ENCODE measurements at places on chromosomes 3 and 15.

DNA sequence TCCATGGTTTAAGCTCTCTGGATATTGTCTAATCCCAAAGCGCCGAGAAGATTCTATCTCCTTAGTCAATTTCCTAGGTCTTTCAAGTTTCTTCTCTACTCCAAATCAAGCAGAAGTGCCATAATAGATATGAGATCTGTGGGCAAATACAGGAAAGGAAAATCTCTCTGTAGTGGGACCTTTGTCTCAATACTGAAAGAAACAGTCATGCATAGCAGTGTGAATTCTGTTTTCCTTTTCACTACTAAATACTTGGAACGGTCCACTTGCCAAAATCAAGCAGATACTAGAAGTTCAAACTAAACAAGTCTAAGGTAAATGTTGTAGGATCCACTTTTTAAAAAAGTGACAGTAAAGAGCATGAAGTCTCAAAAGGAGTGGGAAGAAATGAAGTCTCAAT lies 236.6 kb downstream of the ZMAT3 start:
- DNase-seq = no peak

- no peak for DNase-seq
Observed at GRCh38 chr15:83114856-83115255, 7.4 kb downstream of the TM6SF1 start.

GRCh38 chr3:63492464-63492863 lies 160.0 kb upstream of the SNTN start:
- DNase-seq = no peak

DNA sequence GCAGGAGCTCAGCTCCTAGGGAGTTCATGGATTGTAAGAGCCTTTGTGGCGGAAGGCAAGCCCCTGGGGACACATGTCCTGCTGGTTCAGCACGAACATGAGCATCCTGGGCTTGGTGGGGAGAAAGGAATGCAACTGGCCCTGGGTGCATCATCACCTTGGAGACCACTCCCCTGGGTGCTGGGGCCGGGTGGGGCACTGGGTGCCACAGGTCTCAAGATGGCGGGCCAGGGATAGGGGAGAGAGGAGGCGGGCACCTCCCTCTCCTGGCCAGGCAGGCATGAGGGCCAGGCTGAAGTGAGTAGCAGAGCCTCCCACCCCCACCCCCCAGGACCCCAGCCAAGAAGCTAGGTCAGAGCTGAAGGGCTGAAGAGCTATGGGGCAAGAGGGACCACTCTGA lies 768 bp downstream of the PCBP4 start:
- DNase-seq = no peak

DNA sequence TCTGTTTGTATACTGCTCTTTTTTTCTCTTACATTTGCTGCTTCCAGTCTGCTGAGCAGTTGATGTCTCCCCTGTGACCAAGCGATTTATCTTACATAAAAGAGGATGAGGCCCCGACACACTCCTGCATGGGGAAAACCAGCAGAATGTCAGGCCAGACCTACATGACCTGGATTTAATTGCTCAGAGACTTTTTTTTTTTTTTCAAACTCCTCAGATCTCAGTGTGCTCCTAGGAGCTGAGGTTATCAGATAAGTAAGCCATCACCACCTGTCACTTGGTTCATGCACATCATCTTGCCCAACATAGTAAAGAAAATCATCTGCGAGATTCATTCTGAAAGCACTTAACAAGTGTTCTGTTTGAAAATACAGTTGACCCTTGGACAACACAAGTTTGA lies 163.1 kb downstream of the PLCL2 start:
- DNase-seq = no peak

- DNase-seq = no peak
Observed at GRCh38 chr3:32483772-32484171, 18.9 kb downstream of the CMTM6 start.

- DNase-seq = peak; percentile 32
Observed at GRCh38 chr15:96356494-96357455, 26.3 kb downstream of the NR2F2 start.

GRCh38 chr3:114879059-114880031 lies 267.7 kb downstream of the ZBTB20 start:
- no peak for DNase-seq

GRCh38 chr3:59407425-59407824 lies 357.6 kb upstream of the CFAP20DC start:
- DNase-seq = no peak

DNA sequence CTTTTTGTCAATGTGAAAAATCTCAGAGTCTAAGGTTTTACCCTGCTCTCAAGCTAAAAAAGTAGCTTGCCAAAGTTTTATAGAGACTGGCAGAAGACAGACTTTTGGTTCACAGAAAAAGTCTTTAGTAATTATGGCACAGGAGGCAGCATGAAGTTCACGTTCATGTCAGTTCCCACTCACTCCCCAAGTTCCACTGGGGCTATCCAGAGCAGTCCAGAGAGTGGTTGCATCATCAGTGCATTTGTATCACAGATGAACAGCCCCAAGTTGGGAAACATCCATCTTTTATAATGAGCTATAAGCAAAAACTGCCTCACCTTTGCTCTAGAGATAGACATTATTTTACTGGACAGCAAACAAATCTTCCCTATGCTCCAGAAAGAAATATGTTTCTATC lies 454.1 kb upstream of the AGTR1 start:
- DNase-seq = no peak

GRCh38 chr3:77038468-77038929 lies 1.4 kb upstream of the ROBO2 start:
- DNase-seq = no peak

DNA sequence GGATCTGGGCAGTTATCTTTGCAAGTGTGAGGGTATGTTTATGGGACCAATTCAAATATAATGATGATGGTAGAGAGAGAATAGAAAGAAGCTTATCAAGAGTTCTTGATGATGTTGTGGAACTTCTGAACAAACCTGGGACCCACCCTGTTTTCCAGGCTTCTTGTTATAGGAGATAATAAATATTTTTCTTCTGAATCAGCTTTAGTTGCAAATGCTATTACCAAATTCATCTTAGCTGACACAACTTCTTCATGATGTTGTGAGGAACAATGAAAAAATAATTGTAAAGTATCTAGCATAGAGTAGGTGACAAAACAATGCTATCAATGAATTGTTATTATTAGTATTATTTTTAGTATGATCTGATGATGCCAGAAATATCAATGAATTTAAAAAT lies 43.5 kb upstream of the PTX3 start:
- no peak for DNase-seq

- no peak for DNase-seq
Observed at GRCh38 chr3:8206971-8207617, 294.5 kb upstream of the LMCD1 start.

DNA sequence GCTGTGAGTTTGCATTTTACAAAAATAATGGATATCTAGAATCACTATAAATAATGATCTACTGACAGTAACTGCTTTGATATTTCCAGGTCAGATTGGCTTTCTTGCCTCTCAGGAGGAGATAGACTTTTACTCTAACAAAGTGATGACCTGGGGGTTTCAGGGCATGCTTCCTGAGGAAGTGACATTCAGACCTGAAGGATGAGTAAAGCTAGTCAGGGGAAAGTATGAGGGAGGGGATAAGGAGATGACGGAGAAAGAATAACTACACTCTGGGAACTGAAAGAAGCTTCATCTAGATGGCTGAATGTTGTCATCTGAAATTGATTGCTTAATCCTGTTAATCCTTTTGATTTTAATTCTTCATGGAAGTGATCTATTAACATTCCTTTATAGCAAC lies 32.2 kb downstream of the ARMC8 start:
- DNase-seq = no peak

Measured in T follicular helper cell (primary cell).